ENCODE measurements at places on chromosomes 6 and 20. TPM values are rescaled to one million over a fixed set of nuclear protein-coding genes. Genes with fewer than 3 reads are reported as not detected.
A peak's percentile ranks its signal among the peaks of the same experiment; 100 is the strongest.

The TRIM27 gene
- 58.0 TPM for total RNA-seq

The FAM83C gene
- total RNA-seq: not detected

- DNase-seq: no peak
Measured at GRCh38 chr20:50003253-50003656, 20.5 kb downstream of the SNAI1 start.

The POU5F1 gene
- not detected for total RNA-seq

GRCh38 chr6:118620202-118620601 lies 31.2 kb downstream of the CEP85L start:
- no peak for DNase-seq

- peak; percentile 43 for DNase-seq
Measured at GRCh38 chr6:108914235-108915022, 66.2 kb downstream of the ARMC2 start.

GRCh38 chr6:90103056-90103800 lies 193.4 kb downstream of the BACH2 start:
- DNase-seq: peak; percentile 60

- no peak for DNase-seq
Measured at GRCh38 chr20:24987873-24988835, 4.4 kb downstream of the APMAP start.

GRCh38 chr20:46108435-46108841 lies 9.7 kb upstream of the CD40 start:
- no peak for DNase-seq

DNA sequence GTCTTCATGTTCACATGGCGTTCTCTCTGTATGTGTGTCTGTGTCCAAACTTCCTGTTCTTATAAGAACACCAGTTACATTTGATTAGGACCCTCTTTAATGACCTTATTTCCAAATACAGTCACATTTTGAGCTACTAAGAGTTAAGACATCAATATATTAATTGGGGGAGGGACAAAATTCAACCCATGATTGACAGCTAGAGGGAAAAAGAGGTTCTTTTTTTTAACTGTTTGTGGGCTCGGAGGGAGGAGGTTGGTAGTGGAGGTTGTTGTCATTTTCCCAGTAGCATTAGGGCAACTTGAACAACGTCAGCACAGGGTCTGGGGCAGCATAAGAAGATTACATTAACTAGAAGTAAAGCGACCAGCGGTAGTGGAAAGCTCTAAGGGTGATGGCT lies 2.3 kb upstream of the GMDS start:
- no peak for DNase-seq

DNA sequence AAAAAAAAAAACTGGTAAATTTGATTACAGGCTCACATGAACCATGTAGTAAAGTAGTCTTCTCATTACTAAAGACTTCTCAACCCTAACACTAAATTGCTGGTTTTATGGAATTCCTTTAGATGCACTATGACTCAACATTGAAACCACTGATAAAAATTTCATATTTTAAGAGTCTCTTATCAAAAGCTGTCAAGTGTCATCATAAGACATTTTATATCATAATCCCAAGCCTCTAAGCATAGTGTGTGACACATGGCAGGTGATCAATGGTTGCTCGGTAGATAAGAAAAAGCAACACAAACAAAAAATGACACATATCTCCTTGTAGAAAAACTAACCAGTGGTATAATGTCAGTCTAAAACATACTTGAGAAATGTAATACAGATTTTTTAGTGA lies 258.4 kb downstream of the RNGTT start:
- DNase-seq: no peak

The JARID2 gene
- total RNA-seq: 29.7 TPM

DNA sequence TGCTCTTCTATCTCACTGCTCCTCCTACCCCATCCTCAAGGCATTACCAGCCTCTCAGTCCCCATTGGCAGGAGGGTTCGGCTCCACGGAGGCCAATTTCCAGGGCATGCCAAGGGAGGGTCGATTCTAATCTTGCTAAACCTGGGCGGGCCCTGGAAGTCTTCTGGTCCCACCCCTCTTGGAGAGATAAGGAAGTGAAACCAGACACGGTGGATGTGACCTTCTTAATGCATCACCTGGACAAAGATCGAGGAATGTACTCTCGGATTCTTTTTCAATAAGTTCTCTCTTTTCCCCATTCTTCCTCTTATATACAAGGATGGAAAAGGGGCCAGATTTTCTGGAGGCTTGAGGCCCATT lies 112.2 kb upstream of the ARMC2 start:
- DNase-seq: no peak

The OPRL1 gene
- total RNA-seq: 1.6 TPM

The RWDD1 gene
- total RNA-seq: 39.5 TPM

- no peak for DNase-seq
Measured at GRCh38 chr20:3621111-3621510, 42.1 kb downstream of the GFRA4 start.

The RIPPLY2 gene
- not detected for total RNA-seq

GRCh38 chr6:161829291-161829729 lies 555.4 kb upstream of the AGPAT4 start:
- no peak for DNase-seq

The EFCAB8 gene
- total RNA-seq: 0.55 TPM

- DNase-seq: no peak
Measured at GRCh38 chr20:11799281-11799684, 118.4 kb upstream of the BTBD3 start.

DNA sequence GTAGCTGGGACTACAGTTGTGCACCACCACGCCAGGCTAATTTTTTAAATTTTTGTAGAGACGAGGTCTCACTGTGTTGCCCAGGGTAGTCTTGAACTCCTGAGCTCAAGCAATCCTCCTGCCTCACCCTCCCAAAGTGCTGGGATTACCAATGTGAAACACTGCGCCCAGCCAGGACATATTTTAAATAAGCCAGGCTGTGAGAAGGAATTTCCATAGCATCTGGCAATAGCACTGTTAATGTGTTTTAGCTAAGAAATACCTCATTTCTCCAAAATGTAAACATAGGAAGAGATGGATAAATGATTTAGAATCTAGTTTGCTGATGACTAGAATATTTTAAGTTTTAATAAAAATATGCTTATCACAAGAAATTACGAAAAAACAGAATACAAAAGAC lies 27.0 kb upstream of the SLA2 start:
- DNase-seq: no peak

The OPN5 gene
- not detected for total RNA-seq

DNA sequence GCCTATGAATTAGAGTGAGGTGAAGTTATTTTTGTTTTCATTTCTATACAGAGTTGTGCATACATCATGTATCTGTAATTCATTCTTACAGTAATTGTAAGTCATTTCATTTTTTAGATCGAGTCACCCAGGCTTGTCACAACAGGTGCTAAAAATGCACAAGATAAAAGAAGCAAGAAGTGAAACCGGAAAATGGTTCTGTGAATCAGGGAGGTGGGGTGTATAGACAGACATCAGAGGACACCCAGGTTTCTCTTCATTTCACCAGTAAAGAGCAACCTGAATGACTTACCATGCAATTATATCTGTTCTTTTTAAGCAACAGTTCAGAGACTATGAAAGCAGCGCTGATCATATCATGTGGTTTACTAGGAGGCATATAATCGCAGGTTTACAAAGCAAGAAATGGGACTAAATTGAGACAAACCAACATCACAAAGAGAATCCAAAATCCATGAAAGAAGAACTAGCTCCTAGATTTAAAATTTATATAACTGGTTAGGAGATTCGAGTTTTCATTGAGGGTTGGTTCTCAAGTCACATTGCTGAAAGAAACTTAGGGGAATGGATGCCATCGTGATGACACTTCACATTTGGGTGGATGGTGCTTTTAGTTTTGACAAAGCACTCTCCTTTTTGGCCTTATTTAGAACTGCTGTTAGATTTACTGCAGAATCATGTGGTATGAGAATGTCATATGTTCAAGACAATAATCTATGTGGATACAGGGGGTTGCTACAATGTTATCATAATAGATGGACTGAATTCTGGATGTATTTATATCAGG lies 27.9 kb upstream of the TBC1D7 start:
- DNase-seq: no peak

The PPIL6 gene
- not detected for total RNA-seq

DNA sequence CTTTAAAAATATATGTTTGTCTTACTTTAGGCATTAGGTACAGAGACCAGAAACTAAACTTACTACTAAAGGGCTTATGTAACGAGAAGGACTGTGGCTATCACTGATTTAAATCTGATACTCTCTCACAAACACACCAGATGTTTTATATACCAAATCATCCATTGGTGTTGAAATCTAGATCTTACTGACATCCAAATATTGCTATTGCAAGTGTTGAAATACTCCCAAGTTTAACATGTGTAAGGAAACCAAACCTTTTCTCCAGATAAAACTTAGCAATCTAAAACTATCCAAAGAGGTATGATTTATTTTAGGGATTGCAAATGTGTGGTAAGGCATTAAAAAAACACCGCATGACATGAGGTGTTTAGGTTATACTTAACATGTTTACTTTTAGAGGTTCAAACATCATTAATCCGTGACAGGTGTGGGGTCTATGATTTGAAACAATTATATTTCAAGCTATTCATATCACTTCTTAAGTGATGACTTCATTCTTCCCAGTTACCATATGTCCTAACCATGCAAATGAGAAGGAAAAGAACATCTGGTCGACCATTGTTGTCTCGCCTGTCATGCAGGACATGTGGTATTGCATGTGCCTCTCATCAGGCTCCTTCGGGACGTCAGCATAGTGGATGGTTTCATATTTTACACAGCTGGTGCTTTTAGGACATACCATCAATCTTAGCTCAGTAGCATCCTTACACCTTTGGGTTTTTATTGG lies 168.3 kb upstream of the SPACA1 start:
- no peak for DNase-seq
